Activated B cell treated with CpG ODN at 0.5 μM for 24 hours (primary cell): ENCODE measurements at places on chromosomes 1 and 21.
A peak's percentile ranks its signal among the peaks of the same experiment; 100 is the strongest.

DNA sequence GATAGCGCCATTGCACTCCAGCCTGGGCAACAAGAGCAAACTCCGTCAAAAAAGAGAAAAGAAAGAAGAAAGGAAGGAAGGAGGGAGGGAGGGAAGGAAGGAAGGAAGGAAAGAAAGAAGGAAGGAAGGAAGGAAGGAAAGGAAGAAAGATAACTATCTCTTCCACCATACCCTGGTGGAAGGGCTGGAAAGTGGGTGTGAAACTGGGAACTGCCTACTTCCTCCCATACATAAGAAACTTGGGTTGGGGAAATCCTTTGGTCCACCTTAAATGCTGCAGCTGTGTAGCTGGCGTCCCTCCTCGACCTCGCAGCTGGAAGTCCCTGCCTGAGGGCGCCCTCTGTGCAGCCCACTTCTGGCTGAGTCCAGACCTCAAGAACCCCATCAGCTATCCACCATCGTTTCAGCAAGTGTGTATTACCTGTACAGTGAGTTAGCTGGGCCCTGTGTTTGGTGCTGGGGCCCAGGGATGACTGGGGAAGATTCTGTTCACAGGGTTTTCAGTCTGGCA, 4.6 kb upstream of the FAM167B start:
- no peak for DNase-seq
- no peak overlapping the region for H3K4me3 ChIP-seq
- H3K27me3 ChIP-seq, result no peaks in the 10 kb centered on the region
- H3K4me1 ChIP-seq, result peaks cover 34% of the 10 kb centered on the region
- no peaks in the 10 kb centered on the region for H3K36me3 ChIP-seq
- H3K27ac ChIP-seq, result peak overlapping the region; percentile 87

DNA sequence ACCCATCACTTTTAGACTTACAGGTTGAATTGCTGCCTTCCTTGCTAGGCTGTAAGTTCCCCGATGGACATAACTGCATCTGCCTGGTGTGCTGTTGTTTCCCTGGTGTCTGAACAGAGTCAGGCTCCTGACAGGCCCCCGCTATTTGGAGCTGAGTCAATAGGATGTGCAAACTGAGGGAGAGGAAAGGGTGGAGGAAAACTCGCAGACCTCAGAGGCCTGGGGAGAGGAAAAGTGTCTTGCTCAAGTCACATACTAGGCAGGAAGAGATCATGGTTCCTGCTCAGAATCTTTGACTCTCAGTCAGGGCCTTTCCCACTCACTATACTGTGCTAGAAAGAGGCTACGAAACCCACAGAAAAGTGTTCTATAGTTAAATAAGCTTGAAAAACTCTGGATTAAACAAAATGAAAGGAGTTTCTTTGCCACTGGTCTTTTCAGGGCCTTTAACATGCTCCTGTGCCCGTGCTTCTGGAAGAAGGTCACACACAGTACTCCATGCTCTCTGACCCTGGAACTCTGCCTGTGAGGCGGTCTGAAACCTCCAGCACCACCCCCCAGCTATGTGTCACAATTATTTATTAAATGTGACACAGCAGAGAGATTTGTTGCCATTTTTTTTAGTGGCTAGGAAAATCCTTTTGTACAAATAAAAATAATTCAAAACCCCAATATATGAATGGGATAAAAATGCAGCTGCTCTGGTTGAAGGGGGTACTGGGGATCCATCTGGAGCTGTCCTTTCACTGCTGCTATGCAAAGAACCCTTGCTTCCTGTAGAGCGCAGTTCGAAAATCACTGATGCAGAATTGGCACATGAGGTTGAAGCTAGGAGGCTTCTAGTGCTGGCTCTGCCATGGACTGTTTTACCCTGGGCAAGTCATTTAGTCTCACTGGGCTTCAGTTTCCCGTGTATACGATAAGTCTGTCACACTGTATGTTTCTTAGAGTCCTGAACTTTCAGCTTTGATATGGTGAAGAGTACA, 20.1 kb upstream of the CDCP2 start:
- H3K4me1 ChIP-seq, result no peaks in the 10 kb centered on the region
- H3K27me3 ChIP-seq, result no peaks in the 10 kb centered on the region
- H3K36me3 ChIP-seq, result peaks cover 7% of the 10 kb centered on the region
- H3K27ac ChIP-seq, result no peak overlapping the region
- H3K4me3 ChIP-seq, result no peak overlapping the region
- DNase-seq, result no peak

- no peaks in the 10 kb centered on the region for H3K27me3 ChIP-seq
- no peak for DNase-seq
- H3K4me1 ChIP-seq, result peaks cover 53% of the 10 kb centered on the region
- H3K4me3 ChIP-seq, result no peak overlapping the region
These were observed 8.3 kb upstream of the CD55 start for GRCh38 chr1:207313131-207313530.

DNA sequence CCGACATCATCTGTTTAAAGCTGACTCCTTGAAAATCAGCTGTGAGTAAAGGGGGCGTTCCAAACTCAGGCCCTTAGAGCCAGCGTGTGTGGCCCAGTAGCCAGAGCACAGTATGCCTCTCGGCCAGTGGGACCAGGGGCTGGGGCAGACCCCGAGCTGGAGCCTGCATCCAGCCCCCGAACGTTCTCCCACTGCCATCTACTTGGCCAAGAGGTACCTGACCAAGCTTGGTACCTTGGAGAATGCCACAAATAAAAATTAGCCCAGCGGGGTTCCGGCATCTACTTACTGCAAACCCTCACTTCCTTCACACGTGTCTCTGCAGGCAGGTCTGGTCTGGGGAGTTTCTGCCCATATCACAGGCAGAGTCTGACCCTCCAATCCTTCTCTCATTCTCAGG, 56.7 kb upstream of the COL6A2 start:
- no peak for DNase-seq
- H3K27ac ChIP-seq, result no peak overlapping the region
- H3K27me3 ChIP-seq, result peaks cover 3% of the 10 kb centered on the region
- H3K4me3 ChIP-seq, result no peak overlapping the region
- H3K4me1 ChIP-seq, result no peaks in the 10 kb centered on the region
- H3K36me3 ChIP-seq, result no peaks in the 10 kb centered on the region
